ENCODE measurements at places on chromosomes 16 and 17.

DNA sequence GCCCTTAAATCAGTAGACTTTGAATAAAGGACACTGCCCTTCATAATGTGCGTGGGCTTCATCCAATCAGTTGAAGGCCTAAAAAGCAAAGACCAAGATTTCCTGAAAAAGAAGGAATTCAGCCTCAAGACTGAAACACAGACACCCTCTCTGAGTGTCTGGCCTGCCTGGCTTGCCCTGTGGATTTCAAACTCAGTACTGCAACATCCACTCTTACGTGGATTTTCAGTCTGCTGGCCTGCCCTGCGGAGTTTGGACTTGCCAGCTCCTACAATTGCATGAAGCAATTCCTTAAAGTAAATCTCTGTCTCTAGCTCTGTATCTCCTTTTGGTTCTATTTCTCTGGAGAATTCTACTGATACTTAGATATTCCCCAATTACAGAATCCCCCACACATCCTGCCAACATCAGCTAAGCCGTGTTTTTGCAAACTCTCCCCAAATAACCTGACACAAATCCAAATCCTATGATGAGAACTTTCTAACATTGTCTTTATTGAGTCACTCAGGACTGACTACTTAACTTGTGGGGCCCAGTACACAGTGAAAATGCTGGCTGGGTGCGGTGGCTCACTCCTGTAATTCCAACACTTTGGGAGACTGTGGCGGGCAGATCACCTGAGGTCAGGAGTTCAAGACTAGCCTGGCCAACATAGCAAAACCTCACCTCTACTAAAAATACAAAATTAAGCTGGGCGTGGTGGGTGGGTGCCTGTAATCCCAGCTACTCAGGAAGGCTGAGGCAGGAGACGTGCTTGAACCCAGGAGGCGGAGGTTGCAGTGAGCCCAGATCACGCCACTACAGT, 7.2 kb upstream of the TNFRSF17 start:
- DNase-seq: no peak

GRCh38 chr16:26111900-26112299, 420.1 kb downstream of the HS3ST4 start:
- no peak for DNase-seq

DNA sequence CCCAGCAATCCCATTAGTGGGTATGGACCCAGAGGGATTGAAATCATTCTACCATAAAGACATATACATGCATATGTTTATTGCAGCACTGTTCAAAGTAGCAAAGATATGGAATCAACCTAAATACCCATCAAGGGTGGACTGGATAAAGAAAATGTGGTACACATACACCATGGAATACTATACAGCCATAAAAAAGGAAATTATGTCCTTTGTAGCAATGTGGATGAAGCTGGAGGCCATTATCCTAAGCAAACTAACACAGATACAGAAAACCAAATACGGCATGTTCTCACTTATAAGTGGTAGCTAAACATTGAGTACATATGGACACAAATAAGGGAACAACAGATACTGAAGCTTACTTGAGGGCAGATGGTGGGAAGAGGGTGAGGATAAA, 2.4 kb downstream of the KRTAP2-3 start:
- DNase-seq: no peak

- DNase-seq: no peak
Measured at GRCh38 chr16:87930456-87930855, 5.9 kb downstream of the CA5A start.

DNA sequence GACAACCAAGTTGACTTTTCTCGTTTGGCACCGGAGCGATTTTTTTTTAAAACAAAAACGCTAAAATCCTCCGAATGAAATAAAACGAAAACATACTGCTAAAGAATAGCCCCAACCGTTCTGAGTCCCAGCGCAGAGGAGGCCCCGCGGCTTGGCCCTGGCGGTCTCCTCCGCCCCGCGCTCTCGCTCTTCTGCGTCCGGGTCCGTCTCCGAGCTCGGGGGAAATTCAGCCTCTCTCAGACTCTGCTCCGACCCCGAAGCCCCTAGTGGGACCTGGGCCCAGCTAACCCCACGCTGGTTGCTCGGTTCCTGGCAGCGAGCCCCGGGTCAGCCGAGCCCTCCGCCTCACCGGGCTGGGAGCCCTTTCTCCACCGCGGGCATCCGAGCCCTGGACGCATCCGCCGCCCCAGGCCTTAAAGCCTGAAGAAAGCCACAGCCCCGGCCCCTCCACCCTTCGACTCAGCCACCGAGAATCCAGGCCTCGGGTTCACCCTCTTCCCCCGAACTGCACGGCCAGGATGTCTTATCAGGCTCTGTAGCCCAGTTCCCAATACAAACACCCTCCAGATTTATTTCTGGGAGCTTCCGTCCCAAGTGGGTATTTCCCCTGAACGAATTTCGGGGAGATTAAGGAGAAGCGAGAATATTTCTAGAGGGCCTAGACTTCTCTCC, 1.2 kb downstream of the TBX2 start:
- DNase-seq: no peak

DNA sequence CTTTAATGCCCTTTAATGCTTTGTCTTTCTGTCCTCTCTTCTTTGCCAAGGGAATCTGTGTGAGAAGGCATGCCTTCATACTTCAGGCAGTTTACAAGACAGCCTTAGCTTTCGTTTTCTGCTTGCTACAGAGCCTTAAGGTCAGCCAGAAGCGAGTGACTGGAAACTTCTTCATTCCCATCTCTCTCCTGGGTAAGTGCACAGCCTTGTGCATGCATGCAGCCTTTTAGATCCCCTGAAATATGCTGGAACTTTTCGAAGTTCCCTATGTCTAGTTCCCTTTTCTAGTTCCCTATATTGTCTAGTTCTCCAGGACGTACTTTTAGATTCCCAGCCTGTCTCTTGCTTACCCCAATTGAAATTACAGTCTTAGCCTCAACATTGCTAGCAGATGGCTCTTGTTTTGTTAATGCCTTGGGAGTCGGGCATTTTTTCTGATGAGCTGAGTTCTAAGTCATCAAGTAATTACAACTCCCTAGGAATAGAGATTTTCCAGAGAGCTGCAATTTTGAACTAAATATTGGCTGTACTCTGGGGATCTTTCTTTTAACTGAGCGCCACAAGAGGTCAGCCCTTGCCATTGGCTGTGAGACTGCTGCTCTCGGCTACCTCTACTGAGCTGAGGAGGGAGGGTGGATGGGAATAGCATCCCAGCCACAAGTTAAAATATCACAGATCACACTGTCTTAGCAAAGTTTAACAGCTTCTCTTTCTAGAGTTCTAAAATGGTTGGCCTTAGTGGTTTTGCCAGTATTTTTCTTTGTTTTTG, 22.7 kb upstream of the PPM1D start:
- no peak for DNase-seq

GRCh38 chr16:67164599-67165061, at the start of gene HSF4:
HSF4 (plus strand) TSS chr16:67164745; CDS start chr16:67164812, 67 bp downstream.
- DNase-seq: no peak

GRCh38 chr16:2231016-2231931, 5.0 kb upstream of the DNASE1L2 start:
- DNase-seq: no peak

DNA sequence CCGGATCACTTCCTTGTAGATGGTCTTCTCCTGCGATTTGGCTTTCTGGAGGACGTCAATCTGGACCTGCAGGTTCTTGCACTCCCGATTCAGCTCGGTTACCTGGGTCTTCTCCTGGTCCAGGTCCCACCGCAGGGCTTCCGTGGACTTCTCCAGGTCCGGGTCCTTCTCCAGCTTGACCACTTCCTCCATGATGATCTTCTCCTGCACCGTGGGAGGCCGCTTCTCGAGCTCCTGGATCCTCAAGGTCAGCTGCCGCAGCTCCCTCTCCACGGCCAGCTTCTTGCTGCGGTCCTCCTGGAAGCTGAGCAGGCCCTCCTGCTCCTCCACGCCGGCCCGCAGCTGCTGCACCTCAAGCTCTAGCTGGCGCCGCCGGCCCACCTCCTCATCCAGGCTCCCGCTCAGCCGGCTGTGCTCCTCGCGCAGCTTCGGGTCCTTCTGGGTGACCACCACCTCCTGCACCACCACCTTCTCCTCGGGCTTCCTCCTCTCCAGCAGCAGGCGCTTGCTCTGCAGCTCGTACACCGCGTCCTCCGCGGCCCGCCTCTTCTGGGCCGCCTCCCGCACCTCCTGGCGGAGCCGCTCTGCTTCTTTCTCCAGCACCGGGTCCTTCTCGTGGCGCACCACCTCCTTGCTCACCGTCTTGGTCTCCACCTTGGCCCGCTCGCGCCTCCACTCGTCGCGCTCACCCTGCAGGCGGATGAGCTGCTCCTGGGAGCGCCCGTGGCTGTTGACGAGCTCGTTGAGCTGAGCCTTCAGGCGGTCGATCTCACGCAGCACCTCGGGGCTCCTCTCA, 8.2 kb downstream of the CDK3 start:
- no peak for DNase-seq

DNA sequence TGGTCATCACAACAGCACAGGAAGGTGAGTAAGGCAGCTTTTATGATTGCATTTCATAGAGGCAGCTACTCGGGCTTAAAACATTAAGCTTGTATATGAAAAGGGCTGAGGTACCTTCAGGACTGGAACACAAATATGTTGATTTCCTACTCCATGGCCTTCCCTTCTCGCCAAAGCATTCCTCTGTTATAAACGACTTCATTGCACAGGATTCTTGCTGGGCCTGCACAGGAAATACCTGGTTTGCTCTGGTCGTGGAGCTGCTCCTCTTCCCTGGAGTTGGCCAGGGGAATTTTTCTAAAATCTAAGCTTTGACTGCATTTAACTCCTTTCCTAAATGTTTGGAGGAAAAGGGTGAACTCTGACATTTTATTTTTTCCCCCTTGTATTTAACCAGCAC, 49.0 kb downstream of the CHD9 start:
- DNase-seq: no peak

- DNase-seq: no peak
Measured at GRCh38 chr17:45104907-45105624, 27.2 kb downstream of the PLCD3 start.

DNA sequence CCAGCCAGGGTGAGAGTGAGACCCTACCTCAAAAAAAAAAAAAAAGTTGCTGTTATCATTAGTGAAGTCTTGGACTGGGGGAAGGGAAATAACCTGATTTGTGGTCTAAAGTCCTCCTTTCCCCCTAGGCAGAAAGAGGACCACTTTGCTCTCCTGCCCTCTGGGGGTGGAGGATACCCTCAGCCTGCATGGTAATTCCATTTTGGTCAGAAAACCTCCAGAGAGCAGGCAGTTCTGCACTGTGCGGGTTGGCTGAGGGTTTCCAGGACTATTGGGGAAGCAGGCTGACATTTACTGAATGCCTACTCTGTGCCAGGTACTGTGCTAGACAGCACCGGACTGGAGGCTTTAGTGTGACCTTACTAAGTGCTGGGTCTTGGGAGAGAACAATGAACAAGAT, 2.6 kb downstream of the ADAP2 start:
- no peak for DNase-seq

- DNase-seq: peak; percentile 49
Measured at GRCh38 chr17:35801583-35802224, 6.3 kb upstream of the MMP28 start.

DNA sequence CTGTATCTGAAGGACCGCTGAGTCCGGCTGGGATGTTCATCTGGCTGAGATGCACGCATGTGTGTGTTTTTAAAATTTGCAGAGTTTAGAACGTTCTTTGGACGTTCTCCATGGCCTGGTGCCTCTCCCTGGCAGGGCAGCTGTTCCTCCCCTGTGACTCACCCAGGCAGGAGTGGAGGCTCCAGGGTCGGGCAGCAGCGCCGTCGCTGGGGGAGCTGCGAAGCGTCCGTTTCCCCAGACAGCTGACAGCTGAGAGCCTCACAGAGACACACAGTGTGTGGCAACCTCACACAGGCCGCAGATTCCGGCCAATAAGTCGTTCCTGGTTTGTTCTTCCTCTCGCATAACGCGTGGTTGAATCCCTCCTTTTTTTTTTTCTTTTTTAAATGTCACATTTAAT, 80.6 kb downstream of the OR1D5 start:
- peak; percentile 52 for DNase-seq

DNA sequence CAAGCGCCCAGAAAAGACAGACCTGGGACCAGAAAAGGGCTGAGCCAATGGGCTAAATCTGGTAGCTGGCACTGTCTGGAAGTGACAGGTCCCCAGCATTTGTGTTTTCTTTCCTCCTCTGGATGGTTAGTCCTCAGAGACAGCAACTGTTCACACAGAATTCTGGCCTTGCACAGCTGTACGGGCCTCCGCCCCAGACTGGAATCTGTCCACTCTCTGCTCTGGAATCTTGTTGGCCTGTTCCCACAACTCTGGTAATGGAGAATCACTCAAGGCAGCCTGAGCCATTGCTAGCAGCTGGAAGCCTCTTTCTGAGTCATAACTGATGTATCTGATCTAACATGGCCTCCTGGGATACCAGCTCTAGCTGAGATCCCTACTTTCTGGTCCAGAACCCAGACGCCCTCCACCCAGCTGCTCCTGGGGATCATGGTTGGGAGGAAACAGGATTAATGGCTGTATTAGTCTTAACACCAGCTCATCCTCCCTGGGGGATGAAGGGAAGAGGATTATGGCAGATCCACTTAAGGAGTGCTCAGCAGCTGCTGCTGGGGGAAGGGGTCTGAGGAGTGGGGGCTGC, 9.1 kb downstream of the ZNF668 start:
- DNase-seq: no peak

- no peak for DNase-seq
Measured at GRCh38 chr17:78247304-78247703, 15.9 kb downstream of the TMEM235 start.
